ENCODE measurements at places on chromosomes 2 and 18. TPM values are rescaled to one million over a fixed set of nuclear protein-coding genes. Genes with fewer than 3 reads are reported as not detected.

Gene SYT4
- 0.42 TPM for total RNA-seq

Gene MOCOS
- total RNA-seq, result not detected

Gene IGFBP5
- total RNA-seq, result not detected

DNA sequence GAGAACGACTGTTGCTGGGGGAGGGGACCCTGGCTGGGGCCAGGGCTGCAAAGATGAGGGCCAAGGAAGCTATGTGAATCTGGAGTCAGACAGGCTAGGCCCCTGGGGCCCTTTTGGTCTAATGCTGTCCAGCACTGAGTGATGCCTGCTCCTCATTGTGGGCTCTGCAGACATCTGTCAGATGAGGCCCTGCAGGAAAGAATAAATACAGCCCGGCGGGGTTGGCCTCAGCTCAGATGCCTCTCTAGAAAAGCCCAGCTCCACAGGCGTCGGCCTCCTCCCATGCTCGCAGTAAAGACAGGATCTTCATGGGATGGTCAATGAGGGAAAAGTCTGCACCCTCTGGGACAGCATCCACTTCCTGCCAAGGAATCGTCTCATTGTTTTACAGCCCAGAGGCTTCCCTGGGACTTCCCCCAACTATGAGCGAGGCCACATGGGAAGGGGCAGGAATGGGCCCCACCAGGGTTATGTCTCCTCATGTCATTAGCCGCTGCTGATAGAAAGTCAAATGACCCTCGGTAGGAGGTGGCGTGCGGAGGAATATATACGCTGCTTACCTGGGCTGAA, 125.8 kb upstream of the GLI2 start:
- H3K4me1 ChIP-seq, result peaks cover 9% of the 10 kb centered on the region
- H3K27ac ChIP-seq, result no peak overlapping the region
- DNase-seq, result no peak
- no peak overlapping the region for H3K4me3 ChIP-seq
- H3K27me3 ChIP-seq, result peaks cover 39% of the 10 kb centered on the region

DNA sequence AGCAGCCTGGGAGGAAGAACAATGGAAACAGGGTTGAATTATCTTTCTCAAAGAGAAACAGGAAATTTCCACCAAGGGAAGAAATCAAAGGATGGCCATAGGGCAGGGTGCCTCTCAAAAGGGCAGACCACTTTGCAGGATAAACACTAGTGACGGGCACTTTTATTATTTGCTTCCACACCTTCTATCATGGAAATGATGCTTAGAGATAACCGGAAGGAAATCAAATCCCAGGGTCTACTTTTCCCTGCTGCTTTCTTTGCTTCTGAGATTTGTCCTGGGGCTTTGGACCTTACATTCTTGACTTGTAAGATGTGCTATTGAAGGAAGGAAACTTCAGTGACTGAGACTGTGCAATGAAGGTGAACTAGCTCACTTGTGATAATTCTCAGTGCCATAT, 1.1 kb upstream of the SCN9A start:
- no peak for DNase-seq
- H3K4me1 ChIP-seq, result peaks cover 9% of the 10 kb centered on the region
- no peaks in the 10 kb centered on the region for H3K36me3 ChIP-seq
- H3K27ac ChIP-seq, result no peak overlapping the region
- H3K27me3 ChIP-seq, result peaks cover 31% of the 10 kb centered on the region

DNA sequence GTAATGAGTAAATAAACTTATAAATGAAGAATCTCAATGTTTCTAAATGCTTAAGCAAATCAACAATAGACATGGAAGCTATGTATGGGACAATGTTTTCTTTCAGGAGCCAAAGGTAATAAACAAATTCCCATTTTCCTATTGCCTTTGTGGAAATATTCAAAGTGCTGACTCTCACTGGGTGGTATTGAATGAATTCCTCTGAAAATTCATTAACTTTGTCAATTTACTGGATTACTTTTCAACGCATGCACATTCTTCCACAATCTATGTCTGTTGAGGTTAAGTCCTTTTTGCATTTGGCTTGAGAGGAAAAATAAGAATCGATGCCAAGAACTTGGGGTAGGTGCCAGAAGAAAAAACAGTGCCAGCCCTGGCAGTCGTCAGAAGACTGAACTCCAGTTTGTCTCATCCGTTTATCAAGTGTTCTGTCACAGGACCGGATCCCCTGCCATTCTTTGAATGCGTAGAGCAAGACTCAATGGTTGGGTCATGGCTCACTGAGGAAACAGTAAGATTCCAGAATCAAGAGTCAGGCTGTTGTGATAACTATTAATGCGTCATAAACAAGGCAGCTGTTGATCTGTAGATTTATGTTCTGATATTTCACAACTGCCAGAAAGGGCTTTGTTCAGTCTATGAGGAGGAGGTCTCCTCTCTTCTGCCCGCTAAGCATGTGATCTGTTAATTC, 133.3 kb downstream of the GFPT1 start:
- H3K27me3 ChIP-seq, result peaks cover 40% of the 10 kb centered on the region
- no peak overlapping the region for H3K27ac ChIP-seq
- H3K4me1 ChIP-seq, result no peaks in the 10 kb centered on the region
- no peak overlapping the region for H3K4me3 ChIP-seq
